ENCODE measurements at places on chromosomes 2 and 18.

- no peak for DNase-seq
Observed at GRCh38 chr2:150778828-150779227, 291.4 kb upstream of the RND3 start.

DNA sequence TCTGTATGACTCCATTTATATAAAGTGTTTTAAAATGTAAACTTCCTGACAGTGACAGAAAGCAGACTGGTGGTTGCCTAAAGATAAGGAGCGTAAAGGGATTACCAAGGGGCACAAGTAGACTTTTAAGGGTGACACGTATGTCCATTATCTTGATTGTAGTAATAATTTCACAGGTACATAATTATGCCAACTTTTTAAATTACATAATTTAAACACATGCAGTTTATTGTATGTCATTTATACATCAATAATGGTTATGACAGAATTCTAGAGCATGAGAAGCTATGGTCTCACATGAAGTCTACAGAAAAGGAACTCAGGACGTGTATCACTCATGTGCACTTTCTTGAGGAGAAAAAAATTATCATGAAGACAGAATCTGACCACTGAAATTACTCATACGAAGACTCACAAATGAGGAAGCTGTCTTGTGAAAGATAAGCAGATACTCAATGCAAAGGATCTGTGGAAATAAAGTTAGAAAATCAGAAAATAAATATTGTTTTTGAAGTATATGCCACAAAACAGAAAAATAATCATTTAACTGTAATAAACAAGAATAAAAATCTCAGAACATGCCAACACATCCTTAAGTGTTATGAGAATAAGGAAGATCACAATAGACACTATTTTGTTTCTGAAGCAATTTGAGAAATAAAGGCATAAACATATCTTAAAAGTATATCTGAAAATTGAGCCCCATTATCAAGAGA is 84.4 kb downstream of the TMEM131 start:
- no peak for DNase-seq

GRCh38 chr2:121075006-121075551 is 209.9 kb downstream of the TFCP2L1 start:
- peak; percentile 95 for DNase-seq

DNA sequence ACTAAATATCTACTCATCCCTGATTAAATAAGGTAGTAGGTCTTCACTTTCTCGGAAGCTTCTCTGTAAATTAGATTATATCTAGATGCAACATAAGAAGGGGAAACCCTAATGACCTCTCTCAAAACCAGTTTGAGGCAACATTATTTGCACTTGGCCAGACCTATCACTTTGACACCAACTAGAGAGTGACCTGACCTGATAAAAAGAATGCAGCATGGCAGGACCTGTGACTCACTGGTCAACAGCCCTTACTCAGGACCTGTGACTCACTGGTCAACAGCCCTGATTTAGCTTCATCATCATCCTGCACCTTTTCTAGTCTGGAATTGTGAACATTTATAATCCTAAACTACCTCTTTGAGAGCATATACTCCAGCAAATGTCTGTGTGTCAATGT is 1957.7 kb upstream of the CELF4 start:
- no peak for DNase-seq

GRCh38 chr18:48119204-48119603 is 188.7 kb upstream of the SMAD2 start:
- DNase-seq: no peak

DNA sequence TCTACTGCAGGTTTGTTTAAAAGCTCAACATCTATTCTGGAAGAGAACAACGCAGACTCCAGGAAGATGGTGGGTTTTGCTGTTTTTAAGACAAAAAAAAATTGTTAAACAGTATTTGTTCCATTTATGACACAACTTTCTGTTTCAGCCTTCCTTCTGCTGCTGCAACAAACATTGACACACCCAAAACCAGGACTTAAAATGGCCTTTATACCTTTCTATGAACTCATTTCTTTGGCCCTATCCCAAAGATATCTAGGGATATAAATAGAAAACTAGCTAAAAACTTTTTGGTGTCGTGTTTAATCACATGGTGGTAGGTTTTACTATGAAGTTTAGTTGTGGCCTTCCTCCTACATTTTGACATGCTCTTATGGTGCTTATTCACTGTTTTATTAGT is 964 bp upstream of the GALNT3 start:
- DNase-seq: no peak

Data from NCI-H2171 treated with DMSO at 0.1 percent for 48 hours (cell line).